ENCODE measurements at places on chromosomes 7 and 10.

DNA sequence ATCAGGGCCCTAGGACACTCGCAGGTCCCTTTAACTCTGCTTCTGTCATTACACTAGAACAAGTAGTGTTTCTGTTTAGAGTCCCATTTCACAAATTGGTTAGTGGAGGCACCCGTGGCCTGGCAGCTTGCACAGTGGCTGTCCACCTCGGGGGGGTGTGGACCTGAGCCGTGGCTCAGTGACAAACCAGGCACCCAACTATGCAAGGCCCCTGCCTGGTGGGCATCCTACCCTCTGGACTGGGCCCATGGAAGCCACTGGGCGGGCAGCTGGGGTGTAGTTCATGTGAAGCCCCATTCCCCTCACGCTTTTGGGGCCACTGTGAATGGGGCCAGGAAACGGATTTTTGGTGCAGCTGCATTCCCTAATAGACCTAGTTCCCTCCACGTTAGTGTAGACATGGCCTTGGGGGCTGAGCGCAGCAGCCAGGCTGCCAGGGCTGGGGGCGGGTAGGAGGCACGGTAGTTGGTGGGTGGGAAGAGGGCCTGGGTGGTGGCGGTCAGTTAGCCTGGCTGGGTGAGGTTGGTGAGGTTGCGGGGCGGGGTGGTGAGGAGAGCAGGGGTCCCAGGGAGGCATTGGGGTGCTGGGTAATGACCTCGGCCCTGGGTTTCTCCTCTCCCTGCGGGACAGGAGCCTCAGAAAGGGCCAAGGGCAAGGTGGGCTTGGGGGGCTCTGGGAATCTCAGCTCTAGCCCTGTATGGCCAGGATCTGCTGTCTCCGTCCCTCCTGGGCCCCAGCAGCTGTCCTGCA lies 18.7 kb downstream of the ZNF316 start:
- peaks cover 4% of the 10 kb centered on the region for H3K36me3 ChIP-seq
- no peaks in the 10 kb centered on the region for H3K4me1 ChIP-seq
- H3K4me3 ChIP-seq = no peak overlapping the region
- DNase-seq = no peak

DNA sequence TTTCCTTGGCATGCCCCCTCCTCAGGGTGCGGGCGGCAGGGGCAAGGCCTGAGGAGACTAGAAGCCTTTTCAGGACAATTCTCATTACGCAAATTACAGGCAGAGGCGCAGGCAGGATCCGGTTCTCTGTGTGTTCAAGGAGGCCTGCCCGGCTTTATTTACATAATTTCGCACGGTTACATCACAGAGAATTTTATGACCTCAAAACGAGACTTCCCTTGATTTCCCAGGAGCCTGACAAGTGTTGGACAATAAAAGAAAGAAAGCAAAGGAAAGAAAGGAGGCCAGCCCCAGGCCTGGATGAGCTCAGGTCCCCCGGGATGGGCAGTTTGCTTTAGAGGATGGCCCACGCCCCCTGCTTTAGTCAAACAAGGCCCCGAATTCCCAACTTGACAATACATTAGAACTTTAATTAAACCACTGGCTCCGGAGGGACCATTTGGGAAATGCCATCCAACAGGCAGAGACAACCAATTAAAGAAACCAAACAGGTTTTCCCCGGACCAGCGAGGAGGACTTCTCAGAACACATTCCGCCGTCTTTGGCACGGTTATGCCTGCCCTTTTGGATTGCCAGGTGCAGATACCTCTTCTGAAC lies 2.9 kb downstream of the MNX1 start:
- H3K27ac ChIP-seq = no peak overlapping the region
- no peak overlapping the region for H3K4me3 ChIP-seq
- no peaks in the 10 kb centered on the region for H3K36me3 ChIP-seq
- peaks cover 1% of the 10 kb centered on the region for H3K4me1 ChIP-seq
- peak; percentile 25 for DNase-seq
- H3K27me3 ChIP-seq = peaks cover 81% of the 10 kb centered on the region

DNA sequence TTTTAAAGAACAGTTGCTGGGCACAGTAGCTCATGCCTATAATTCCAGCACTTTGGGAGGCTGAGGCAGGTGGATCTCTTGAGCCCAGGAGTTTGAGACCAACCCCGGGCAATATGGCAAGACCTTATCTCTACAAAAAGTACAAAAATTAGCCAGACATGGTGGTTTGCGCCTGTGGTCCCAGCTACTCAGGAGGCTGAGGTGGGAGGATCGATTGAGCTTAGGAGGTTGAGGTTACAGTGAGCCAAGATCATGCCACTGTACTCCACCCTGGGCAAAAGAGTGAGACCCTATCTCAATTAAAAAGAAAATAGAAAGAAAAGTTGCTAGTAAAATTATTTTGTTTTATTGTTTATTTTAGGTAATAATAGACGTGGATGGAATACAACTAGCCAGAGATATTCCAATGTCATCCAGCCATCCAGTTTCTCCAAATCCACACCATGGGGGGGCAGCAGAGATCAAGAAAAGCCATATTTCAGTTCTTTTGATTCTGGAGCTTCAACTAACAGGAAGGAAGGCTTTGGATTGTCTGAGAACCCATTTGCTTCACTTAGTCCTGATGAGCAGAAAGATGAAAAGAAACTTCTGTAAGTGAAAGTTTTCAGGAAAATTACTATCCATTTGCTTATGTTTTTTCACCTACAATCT lies 3.0 kb downstream of the NUP42 start:
- H3K27me3 ChIP-seq = no peaks in the 10 kb centered on the region
- no peak overlapping the region for H3K27ac ChIP-seq
- peaks cover 2% of the 10 kb centered on the region for H3K4me1 ChIP-seq
- DNase-seq = peak; percentile 49
- H3K36me3 ChIP-seq = no peaks in the 10 kb centered on the region
- no peak overlapping the region for H3K4me3 ChIP-seq

DNA sequence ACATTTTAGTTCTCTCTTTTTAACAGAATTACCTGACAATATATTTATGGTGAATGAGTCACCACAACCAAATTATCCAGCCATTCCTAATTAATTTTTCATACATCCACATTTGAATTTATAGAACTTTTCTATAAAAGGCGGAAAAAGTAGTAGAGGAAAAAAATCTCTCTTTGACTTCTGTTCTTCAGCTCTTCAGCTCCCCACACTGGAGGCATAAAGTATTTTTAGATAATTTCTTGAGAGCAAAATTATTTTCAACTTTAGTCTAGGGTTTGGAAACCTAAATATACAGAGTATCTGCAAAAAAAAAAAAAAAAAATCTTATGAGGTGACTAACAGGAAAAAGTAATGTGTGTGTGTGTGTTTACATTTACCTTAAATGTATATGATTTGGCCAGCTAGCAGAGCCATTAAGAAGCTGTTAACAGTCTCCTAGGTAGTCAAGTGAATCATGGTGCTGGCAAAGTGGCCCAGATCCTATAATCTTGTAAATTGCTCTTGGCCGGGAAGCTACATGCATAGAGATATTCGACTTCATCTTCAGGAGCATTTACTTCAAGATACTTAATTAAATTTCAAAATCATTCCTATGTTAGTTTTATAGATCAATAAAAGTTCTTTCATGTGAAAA lies 383.1 kb upstream of the STEAP1 start:
- no peak overlapping the region for H3K4me3 ChIP-seq
- H3K27ac ChIP-seq = no peak overlapping the region
- H3K4me1 ChIP-seq = no peaks in the 10 kb centered on the region

DNA sequence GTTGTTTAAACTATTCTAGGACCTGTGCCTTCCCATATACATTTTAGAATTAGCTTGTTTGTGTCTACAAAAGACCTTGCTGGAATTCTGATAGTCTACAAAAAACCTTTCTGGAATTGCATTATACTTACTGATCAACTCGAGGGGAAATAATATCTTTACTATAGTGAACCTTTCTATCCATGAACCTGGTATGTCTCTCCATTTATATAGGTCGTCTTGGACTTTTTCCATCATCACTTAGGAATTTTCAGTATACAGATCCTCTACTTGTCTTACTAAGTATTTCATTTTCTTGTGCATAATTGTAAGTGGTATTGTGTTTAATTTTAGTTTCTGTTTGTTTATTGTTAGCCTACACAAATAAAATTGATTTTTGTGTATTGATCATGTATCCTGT lies 101.1 kb downstream of the WDFY4 start:
- H3K4me3 ChIP-seq = no peak overlapping the region
- no peak overlapping the region for H3K27ac ChIP-seq
- no peaks in the 10 kb centered on the region for H3K27me3 ChIP-seq
- no peak for DNase-seq
- no peaks in the 10 kb centered on the region for H3K4me1 ChIP-seq
